ENCODE measurements at places on chromosomes 1 and 21.

GRCh38 chr21:33878824-33879223 is 36.8 kb downstream of the ATP5PO start:
- DNase-seq: no peak

DNA sequence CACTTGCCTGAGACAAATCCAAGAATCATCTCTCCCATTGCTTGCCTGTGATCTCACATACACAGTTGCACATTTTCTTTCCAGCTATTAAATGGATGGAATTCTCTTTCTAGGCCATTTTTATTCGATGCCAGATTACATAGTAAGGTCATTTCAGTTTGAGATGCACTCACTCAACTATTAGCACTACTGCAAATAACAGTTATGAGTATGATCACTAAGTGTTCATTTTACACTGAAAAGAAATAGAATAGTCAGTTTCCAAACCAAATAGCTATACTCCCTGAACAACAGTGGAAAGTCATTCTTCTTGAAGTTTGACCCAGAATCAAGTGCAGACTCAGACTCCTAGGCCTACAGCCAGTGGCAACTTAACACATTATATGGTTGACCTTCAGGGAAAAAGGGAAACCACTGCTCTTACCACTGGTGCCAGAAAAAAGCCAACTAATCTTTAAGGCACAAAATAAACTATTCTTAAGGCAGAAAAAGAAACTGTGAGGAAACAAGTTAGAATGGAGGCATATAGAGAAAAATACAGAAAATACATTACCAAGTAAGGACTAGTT is 31.5 kb downstream of the WNT2B start:
- DNase-seq: no peak

DNA sequence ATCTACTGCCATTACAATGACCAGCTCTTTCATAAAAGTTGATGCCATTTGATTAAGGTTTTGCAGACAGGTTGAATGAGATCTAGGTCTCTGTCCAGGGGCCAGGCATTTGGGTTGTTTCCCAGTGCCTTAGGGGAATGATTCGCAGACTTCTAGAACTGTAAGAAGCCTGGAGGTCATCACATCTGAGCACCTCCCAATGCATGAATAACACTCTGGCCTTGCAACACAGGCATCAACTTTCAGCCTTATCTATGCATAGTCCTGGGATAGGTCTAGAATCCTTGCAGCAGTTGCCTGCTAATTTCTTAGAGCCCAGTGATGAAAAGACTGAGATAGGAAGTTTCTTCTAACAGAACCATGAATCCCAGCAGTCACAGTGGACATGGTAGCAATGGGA is 44.8 kb upstream of the KCND3 start:
- no peak for DNase-seq

GRCh38 chr1:30715216-30715615 is 8.2 kb downstream of the MATN1 start:
- DNase-seq: no peak

GRCh38 chr1:78606274-78606673 is 14.0 kb upstream of the IFI44L start:
- no peak for DNase-seq

GRCh38 chr1:61816191-61816590 is 73.9 kb downstream of the PATJ start:
- DNase-seq: no peak

- DNase-seq: no peak
These were observed 2.8 kb downstream of the PAQR7 start for GRCh38 chr1:25872713-25873112.

GRCh38 chr1:192615055-192615454 is 20.9 kb upstream of the RGS13 start:
- DNase-seq: no peak

GRCh38 chr1:28119556-28119955 is 31.1 kb upstream of the EYA3 start:
- no peak for DNase-seq

DNA sequence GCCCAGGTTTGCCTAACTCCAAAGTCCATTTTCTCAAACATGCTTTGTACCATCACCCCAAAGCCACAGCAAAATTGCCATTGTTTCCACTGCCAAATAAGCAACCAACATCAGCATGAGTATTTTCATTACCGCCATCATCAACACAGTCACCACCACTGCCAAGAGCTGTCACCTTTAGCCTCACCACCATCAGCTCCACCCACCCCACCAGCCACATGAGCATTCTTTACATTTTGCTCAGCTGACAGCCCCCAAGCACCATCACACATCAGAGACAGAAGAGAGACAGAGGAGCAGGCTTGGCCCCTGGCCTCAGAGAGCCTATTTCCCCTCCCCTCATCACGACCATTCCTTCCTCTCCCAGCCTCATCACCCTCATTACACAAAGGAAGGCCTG is 42.7 kb downstream of the TAS1R2 start:
- peak; percentile 34 for DNase-seq

GRCh38 chr1:43414634-43415223 is 25.0 kb downstream of the SZT2 start:
- peak; percentile 51 for DNase-seq

DNA sequence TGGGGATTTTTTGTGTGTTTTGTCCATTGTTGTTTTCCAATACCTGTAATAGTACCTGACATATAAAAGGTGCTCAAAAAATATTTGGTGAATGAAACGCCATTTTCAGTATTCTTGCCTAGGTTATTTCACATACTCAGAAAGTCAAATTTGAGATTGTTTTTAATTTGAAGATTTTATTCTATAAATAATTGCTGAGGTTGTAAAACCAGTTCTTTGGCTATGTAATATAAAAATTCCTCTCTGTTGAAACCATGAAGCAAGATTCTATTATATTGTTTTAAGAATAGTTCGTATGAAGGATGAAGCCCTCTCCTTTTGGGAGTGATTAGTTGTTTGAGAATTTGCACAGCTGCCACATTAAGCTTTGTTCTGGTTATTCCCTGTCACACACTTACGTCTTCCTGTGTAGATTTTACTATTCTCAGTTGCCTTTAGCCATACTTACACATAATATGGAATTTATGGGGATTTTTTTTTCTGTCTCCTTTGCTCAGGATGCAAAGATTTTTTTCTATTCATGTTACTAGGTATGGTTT is 60.2 kb upstream of the MPC2 start:
- DNase-seq: no peak

GRCh38 chr1:158362482-158362881 is 8.8 kb downstream of the CD1E start:
- DNase-seq: no peak

DNA sequence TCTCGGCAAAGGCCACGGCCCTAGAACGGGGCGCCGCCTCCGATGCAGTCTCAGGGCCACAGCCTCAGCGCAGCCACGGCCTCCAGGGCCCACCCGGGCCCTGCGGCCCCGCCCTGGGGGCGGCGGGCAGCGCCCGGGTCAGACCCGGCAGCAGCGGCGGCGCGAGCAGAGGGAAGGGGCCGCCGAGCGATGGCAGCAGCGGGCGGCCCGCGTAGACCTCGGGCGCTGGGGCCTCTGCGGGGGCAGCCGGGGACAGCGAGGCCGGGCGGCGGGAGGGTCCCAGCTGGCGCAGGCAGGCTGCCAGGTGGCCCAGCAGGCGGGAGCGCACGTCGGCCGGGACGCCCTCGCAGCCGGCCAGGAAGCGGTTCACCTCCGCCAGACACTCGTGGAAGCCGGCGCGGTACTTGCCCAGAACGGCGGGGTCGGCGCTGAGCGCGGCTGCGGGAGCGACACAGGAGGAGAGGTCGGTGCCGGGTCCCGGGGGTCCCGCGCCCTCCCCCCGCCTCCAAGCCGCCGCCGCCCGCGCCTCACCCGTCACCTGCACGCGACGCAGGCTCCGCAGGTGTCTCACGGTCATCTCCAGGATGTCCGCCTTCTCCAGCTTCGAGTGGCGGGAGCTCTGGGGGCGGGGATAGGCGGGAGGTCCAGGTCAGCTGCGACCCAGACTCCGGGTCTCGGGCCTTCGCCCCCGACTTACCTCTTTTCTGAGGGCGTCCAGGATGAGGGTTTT is 737 bp downstream of the HES4 start:
- DNase-seq: no peak

DNA sequence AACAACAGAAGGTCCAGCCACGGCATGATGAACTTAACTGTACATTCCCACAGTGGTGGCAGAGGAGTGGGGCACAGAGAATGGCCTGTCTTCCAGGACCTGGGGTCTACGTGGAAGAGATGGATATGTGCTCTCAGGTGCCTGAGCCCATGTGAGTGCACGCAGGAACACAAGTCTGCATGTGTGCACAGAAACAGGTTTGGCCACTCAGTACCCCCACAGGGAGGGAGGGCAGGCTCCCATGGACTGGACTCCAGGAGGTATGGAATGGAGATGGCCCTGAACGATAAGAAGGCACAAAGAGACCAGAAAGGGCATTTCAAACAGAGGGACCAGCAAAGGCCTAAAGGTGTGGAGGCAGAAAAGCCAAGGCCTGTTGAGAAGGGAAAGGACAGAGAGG is 10.8 kb downstream of the COL9A2 start:
- no peak for DNase-seq

- no peak for DNase-seq
These were observed 74.2 kb upstream of the PGD start for GRCh38 chr1:10324627-10325026.

GRCh38 chr1:32889731-32890278 is 3.5 kb downstream of the HPCA start:
- no peak for DNase-seq

DNA sequence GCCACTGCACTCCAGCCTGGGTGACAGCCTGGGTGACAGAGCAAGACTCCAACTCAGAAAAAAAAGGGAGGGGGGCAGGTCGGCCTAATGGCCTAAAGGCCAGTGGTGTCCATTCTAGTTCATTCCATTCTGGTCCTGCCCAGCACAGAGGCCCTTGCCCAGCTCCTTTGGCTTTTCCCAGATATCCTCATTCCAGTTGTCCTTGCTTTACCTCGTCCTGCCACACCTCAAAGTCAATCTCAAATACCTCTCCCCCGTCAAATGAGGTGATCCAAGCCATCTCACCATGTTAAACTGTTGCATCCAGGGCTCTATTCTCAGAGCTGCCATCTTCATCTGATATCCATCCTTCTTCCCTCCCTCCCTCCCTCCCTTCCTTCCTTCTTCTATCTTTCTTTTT is 19.9 kb upstream of the PIK3CD start:
- no peak for DNase-seq

DNA sequence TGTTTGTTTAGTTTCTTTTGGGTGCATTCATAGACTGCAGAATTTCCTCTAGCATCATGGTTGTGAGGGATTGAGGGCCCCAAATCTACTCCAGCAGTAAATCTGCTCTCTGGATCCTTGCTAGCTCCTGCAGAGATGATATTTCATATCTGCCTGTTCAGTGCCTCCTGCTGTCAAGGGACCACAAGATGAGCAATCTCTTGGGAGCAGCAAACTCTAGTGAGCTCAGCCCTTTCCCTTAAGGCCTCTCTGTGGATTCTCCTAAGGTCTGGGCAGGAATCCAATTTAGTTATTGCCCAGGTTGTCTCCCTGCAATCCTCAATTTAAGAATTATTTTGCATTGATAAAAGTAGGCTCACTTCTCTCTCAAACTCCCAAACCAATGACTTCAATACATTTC is 76.9 kb downstream of the RGS18 start:
- no peak for DNase-seq

GRCh38 chr1:177593105-177593504 is 376.8 kb downstream of the SEC16B start:
- DNase-seq: no peak

- DNase-seq: no peak
These were observed 23.3 kb upstream of the MOV10 start for GRCh38 chr1:112651205-112651604.

- no peak for DNase-seq
These were observed 91.2 kb upstream of the JUN start for GRCh38 chr1:58874757-58875755.

- DNase-seq: no peak
These were observed 6.7 kb downstream of the GADD45A start for GRCh38 chr1:67691712-67692111.

DNA sequence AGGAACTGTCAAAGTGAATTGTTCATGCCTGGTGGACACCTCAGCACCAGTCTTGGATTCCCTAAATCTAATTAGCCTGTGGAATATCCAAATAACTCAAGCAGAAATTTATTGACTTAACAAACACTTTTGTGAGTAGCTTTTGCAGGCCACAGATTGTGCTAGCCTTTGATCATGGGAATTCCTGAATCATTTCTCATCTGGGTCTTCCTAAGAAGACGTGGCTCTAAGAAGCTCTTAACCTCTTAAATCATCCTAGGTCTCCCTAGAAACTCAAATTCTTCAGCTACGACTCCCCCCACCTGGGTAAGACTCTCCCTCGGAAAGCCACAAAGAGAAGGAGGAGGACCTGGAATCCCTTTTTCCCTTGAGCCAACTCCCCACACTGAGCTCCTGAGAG is 53.8 kb upstream of the PSEN2 start:
- DNase-seq: no peak

DNA sequence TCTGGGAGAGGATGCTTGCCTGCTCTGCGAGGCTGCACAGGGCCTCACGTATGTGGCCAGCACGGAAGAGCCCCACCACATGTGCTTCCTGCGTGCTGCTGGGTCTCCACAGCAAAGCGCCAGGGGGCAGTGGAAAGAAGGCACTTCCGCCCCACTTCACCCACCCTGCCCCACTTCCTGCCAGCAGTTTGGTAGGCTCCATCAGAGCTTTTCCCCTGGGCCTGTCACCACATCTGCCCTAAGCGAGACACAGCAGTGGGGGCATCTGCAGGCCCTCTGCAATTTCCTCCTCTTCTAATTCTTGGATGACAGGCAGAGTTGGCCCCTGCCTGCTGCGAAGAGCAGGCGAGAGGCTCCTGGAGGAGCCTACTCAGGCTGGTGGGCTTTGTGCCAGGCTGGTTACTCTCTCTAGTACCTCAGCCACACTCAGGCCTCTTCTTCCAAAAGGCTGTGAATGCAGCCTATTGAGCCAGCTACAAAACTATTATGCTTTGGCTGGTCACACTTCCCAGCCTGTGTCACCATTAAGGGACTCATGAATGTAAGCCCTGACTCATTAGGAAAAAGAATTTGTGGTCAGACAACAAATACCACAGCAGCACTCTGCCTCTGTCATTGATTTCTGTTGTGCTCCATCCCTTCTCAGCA is 25.0 kb downstream of the CD244 start:
- DNase-seq: peak; percentile 82

- peak; percentile 70 for DNase-seq
These were observed 20.9 kb downstream of the POFUT2 start for GRCh38 chr21:45266518-45267389.
